ENCODE measurements at places on chromosomes 2 and 18.

DNA sequence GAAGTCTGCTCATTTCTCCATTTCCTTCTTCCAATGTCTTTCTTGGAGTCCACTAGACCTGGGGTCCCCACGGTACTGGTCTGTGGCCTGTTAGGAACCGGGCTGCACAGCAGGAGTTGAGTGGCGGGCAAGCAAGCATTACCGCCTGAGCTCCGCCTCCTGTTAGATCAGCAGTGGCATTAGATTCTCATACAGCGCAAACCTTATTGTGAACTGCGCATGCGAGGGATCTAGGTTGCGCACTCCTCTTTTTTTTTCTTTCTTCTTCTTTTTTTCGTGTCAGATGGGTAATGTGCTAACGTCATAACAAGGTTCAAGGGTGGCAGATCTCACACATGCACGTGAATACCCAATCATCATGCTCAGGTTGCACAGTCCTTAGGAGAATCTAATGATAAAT, 53.1 kb upstream of the DLX2 start:
- DNase-seq, result no peak

GRCh38 chr2:157785866-157786662, 90.1 kb downstream of the ACVR1 start:
- DNase-seq, result no peak

- no peak for DNase-seq
These were observed 114.7 kb downstream of the DNAH6 start for GRCh38 chr2:84631047-84631446.

- no peak for DNase-seq
These were observed 104.3 kb downstream of the TTC27 start for GRCh38 chr2:32732120-32732519.

- no peak for DNase-seq
These were observed 2.0 kb upstream of the GAL3ST2 start for GRCh38 chr2:241774419-241775222.

DNA sequence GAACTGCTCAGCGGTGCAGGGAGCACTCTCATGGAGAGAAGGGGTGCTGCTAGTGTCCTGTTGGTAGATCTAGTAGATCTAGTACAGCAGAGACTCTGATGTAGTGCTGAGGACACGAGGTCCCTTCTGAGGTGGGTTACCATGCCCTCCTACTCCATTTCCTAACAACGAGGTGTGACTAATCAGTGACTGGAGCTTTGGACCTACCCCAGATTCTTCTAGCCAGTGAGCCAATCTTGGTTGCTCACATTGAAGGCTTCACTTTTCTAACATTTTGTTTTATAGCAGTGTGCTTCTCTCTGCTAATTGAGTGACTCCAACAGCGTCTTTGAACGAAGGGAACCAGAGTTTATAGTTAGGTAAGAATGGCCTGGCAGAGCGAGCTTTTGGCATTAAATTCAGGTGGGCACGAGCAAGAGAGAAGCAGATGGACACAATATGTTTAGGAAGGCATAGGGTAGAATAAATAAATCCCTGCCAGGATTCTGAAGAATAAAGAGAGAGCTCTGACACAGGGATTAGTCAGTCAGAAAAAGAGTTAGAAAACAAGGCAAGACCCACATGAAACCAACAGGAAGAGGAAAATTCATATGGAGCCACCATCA, 306.0 kb upstream of the RAB12 start:
- DNase-seq, result no peak

- no peak for DNase-seq
These were observed 32.5 kb upstream of the FOSL2 start for GRCh38 chr2:28360058-28360717.

GRCh38 chr2:190513877-190514276, 20.6 kb downstream of the NEMP2 start:
- DNase-seq, result no peak

GRCh38 chr2:203740871-203741281, 34.4 kb downstream of the CD28 start:
- peak; percentile 11 for DNase-seq

DNA sequence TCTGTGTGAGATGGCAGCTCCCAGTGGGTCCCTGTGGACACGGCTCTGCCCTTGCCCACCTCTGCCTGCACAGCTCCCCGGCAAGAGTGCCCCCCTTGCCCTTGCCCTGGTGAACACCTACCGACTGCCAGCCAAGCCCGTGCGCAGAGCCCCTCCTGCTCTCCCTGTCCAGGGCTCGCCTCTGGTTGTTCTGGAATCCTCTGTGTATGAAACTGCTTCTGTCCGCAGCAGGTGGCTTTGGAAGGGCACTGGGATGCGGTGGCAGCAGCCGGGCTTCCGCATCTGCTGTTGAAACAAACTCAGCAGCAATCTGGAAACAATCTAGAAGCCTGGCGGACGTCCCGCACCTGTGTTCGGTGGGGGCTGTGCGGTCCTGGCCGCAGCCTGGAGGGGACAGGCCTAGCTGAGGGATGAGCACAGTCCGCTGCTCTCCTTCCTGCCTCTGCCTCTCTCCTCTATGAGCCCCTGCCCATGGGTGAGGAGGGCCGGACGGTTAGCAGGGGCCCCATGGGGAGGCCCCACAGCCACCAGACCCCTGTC, 34.0 kb upstream of the KLF11 start:
- no peak for DNase-seq

- DNase-seq, result no peak
These were observed 346.1 kb downstream of the RND3 start for GRCh38 chr2:150141226-150142001.
